Fibroblast of the aortic adventitia (primary cell): ENCODE measurements at places on chromosomes 2 and 18.

DNA sequence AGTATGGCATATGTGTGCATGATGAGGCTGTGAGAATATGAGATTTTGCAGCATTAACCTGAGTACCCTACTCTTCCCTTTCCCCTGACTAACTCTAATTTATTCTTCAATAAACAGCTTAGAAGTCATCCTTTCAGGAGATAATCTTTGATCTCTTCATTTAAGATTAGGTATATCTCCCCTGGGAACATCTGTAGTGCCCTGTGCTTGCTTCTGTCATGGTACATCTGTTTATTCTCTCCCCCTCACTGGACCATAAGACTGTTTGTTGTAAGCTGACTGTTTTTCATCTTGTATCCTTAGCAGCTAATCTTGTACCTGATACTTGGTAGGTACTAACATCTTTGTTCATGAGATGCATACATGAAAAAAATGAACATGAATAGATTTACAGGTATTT lies 83.1 kb downstream of the MBD5 start:
- no peak for DNase-seq

DNA sequence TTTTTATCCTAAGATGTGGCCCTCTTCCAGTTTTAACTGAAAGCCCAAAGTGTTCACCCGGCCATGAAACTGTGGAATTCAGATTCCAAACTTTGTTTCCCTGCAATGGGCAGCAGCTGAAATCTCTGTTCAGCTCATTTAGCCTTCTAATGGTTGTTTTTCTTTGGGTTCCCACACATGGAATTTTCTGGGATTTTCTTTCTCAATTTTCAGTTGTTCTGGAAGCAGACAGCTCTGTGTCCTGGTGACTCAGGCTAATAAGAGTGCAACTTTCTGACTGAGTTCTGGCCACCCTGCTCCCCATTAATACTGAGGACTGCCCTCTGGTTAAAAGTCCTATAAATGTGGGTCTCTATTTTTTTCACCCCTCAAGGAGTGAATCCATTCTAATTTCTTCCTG lies 78.5 kb downstream of the PMS1 start:
- DNase-seq: no peak

- no peak for DNase-seq
Measured at GRCh38 chr18:3554091-3554601, 104.2 kb downstream of the TGIF1 start.

DNA sequence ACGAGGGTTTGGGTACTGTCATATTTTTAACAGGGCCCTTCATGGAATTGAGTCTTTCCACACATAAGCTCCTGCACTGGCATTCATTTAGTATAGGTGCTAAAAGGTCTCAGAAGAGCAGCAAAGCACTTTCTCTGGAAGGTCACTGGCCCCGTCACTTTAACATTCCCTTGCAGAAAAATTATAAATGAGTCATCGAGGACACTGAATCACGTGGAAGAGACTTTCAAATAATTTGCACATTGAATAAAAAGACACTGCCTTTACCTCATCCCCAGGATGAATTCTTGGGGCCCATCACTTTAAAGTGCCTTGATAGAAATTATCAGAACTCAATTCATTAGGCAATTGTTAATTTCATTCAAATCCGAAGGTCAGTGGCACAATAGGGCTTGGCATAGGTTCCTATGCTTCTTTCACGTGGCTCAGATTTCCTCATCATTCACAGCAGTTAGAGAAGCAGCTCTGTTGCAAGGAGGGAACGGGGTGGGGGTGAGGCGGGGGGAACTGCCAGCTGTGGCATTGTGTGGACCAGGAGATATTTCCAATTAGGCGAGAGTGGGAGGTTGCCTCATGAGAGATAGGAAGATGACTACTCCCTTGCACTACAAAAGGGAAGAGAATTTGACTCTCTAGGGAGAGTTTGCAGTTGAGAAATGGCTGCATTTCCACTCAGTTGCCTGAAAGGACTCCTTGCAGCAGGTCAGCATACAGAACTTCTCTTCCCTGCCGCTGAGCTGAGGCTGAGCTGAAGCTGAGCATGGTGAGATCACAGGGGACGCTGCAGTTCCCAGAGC lies 86.3 kb upstream of the NPAS2 start:
- peak; percentile 91 for DNase-seq

DNA sequence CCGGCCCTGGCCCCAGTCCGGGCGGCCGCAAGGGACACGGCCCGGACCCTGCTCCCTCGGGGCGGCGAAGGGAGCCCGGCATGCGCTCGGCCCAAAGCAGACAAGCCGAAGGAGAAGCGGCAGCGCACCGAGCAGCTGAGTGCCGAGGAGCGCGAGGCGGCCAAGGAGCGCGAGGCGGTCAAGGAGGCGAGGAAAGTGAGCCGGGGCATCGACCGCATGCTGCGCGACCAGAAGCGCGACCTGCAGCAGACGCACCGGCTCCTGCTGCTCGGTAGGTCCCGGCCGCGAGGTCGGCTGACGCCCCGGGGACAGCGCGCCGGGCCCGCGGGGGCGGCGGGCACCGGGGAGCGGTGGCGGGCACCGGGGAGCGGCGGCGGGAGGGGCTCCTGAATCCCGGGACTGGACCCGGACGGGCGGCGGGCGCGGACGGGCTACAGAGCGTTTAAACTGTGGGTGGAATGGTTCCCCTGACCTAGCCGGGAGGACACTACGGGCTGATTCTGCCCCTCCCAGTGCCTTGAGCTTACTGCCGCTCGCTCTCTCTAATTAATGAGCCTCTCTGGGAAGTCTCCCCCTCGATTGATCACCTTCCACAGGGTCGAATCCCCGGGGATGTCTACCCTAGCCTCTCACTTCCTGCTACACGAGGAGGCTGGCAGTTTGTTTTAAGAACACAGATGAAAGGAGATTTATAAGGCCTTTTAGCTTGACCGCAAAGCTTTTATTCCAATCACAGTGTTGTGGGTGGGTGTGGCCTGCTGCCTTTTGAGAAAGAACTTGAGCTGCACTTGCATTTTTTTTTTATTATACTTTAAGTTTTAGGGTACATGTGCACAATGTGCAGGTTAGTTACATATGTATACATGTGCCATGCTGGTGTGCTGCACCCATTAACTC lies 853 bp downstream of the GNAL start:
- peak; percentile 13 for DNase-seq

GRCh38 chr18:38572554-38573111 lies 1007.0 kb upstream of the CELF4 start:
- DNase-seq: no peak

DNA sequence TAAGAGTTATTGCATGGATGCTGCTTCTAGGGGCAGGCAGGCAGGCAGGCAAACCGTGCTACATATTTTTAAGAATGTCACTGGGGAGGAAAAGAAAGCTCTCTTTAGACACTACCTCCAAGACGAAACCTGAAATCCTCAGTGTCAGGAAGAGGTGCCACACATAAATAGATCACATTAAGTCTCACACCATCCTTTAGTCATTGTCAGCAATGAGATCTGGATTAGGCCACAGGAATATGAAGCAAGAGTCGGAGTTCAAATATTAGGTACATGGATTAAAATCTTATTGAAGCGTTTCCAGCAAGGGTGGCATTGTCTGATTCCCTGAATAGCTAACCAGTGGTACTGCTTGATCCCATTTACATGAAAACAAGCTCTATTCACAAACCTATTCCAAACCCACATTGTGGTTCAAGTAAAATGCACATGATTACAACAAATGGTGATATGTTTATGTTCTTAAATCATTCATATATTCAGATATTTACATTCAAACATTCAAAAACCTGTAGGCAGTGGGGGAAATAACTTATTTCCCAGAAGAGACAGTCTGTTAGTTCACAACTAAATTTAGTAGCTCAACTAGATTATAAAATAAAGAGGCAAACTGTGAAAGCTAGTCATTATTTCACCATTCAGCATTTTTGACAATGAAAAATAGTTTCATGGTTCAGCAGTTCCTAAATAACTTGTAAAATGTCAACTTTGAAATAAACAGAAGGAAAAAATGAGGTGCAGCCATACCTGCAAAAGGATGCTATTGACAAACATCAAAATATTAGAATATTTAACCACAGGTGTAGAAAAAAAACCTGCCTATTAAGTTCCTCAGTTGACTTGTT lies 195.4 kb upstream of the SIX3 start:
- no peak for DNase-seq

DNA sequence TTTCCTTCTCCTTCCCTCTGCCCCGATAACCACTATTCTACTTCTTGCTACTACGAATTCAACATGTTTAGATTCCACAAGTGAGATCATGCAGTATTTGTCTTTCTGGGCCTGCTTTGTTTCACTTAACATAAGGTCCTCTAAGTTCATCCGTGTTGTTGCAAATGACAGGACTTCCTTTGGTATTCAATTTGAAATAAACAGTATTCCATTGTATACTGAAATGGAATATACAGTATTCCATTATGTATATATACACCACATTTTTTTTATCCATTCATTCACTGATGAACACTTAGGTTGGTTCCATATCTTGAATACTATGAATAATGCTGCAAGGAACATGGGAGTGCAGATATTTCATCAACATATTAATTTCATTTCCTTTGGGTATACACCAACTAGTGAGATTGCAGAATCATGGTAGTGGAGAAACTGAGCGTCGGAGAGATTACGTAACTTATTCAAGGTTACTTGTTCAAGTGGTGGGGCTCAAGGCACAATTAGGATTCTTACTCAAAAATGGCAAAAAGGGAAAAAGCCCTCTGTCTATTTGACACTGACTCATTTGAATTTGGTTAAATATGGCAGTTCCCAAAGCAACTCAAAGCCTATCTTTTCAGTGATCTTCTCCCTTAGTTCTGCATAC lies 85.1 kb downstream of the CHN1 start:
- no peak for DNase-seq

DNA sequence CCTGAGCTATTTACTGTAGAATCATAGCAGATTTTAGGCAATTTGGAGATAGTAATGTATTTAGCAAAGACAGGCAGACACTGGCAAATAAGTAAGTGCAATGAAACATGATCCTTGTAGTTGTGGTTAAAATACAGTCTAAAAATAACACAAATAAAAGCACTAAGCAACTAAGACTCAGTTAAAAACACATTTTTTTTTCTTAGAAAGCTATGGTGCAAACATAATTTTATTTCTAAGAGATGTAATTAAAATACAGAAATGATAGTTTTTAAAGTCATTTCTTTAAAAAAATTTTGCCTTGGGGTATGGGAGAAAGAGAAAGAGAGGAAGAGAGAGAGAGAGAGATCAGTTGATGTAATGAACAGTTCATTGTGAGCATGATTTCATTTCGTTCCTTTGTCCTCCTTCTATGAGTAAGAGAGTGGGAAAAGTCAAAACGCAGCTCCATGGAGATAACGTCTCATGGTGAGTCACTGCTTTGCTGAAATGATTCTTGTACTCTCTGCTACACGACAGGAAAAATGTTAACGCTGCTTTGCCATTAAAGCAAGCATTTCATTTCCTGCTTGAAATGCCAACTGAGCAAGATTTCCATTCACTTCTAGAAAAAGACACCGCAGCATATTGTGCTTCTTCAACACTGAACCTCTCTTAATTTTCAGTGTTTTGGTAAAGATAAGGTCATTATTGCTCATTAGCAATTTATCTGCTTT lies 61.3 kb upstream of the PGAP1 start:
- DNase-seq: peak; percentile 97

GRCh38 chr2:156537141-156537540 lies 101.0 kb downstream of the GPD2 start:
- peak; percentile 72 for DNase-seq

DNA sequence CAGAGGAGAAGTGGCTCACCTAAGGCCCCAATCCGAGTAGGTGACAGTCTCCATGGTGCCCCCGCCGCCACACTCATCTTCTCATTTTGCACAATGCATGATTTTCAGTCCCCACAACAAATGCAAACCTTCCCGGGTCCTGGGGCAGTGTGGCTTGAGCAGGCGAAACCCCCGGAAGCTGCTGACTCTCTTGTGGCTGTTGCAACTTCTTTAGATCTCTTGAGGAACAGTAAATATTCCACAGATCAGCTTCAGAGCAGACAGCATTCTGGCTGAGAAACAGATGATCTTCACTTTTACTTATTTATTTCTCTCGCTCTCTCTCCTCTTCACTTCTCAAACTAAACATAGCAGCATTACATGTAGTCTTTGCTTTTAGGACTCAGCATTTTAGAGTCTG lies 51.9 kb downstream of the ASAP2 start:
- no peak for DNase-seq

DNA sequence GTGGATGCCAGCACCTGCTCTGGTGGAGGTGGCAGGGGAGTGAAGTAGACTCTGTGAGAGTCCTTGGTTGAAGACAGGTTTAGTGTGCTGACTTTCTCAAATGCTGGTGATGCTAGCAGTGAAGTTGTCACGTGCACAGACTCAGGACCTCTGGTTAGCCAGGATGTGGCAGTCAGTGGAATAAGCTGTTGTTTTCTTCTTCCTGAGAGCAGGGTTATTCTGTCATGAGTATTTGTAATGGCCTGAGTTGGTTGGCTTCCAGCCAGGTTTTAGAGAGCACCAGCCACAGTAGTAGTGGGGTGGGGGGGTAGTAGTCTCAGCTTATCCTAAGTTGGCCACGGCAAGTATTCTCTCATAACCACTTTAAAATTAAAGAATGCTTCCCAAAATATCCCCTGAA lies 238.5 kb upstream of the FBXO11 start:
- no peak for DNase-seq

DNA sequence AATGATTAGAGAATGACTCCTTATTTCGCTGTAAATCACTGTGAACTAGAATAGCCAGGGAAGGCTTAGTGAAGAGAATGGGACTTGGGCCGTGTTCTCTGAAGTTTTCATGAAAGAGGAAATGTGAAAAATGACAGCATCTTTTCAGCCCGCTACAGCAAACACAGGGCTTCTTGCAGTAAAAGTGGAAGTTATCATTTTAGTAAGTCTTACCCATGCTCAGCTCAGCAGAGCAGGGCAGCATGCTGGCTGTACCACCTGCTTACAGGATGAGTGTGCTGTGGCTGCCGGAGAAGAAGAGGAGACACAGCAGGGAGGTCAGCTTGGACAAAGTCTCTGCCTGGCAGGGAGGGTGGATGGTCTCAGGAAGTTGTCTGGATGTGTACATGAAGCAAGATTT lies 300.7 kb upstream of the DLGAP1 start:
- no peak for DNase-seq

GRCh38 chr2:15638720-15639119 lies 47.1 kb downstream of the DDX1 start:
- DNase-seq: peak; percentile 70

DNA sequence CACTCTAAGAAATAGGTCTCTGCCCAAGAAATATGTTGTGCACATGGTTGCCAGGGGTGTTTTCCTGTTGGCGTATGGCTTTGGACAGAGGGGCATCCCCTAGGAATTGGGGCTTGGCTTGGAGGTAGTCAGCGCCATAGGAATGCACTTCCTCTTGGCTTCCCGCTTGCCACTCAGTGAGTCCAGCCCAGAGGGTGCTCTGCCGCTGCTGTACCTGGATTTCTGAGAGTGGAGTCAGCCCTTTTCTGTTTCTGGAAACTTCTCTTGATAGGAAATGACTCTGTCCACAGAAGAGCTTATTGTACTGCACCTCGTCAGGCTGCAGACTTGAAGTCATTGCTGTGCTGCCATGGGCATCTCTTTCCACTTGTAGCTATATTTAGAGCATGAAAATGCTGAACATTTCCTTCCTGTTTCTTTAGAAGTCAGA lies 116.7 kb upstream of the MGAT5 start:
- DNase-seq: peak; percentile 77
